Left colon (tissue), 2 donors: ENCODE measurements at places on chromosomes 7 and 10. TPM values are rescaled to one million over a fixed set of nuclear protein-coding genes. Genes with fewer than 3 reads are reported as not detected.

ANXA8 gene
- not detected for total RNA-seq

DNA sequence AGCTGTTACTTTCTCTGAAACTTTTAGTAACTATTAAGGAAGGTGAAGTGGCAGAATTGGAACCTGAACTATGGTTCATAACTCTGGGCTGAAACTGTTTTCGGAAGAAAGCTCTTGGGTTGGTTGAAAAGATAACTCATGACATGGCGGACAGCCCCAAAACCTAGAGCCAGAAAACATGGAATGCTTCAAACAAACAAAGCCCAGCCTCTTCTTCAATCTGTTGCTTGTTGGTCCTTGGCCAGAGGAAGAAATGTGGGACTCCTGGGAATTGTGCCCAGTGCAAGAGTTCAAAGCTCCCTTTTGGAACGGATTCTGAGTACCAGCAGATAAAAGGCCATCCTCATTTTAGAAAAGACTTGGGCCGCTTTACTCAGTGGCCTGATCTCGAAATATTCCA lies 52.9 kb upstream of the CACNB2 start:
- DNase-seq, result peak; percentile 33

- no peak for DNase-seq
Observed at GRCh38 chr7:7054252-7054830, 128.0 kb upstream of the C1GALT1 start.

C10orf143 gene
- 6.9 TPM for total RNA-seq

DNA sequence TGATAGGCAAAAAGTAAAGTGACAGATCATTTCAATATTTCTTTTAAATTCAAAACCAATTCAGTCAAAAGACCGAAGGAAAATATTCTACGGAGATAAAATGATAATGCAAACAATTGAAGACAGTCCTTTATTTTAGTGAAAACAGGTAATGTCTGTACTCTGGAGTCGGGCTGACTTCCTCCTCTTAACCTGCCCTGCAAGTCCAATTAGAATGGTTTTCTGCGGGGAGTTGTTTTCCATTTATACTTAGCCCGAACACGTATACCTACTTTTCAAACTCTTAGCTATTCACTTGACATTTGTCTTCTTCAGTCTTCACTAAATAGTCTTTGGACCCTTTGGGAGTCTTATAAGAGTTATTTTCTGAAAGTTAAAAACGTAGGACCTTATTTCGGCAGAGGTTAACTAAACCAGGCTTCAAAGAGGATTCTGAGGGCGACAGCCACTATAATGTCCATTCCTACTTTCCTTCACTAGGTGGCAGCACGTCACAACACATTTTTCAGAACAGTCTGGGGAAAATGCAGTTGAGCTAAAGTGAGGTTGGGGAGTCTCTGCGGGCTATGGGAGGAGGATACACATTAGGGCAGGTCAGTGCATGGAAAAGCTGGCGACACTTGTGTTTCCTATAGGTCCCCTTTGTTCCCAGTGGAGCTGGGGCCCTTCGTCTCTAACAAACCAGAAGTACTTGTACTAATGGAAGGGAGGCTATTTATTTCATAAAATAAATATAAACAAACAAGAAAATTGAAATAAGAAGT lies 472.0 kb downstream of the KCNMA1 start:
- DNase-seq, result peak; percentile 40

NUTM2E gene
- total RNA-seq, result 0.45 TPM

SRPK2 gene
- 32.8 TPM for total RNA-seq

GRCh38 chr7:82080254-82080927 lies 310.5 kb upstream of the HGF start:
- DNase-seq, result no peak

WIPF3 gene
- 2.1 TPM for total RNA-seq

PTF1A gene
- total RNA-seq, result not detected

DNA sequence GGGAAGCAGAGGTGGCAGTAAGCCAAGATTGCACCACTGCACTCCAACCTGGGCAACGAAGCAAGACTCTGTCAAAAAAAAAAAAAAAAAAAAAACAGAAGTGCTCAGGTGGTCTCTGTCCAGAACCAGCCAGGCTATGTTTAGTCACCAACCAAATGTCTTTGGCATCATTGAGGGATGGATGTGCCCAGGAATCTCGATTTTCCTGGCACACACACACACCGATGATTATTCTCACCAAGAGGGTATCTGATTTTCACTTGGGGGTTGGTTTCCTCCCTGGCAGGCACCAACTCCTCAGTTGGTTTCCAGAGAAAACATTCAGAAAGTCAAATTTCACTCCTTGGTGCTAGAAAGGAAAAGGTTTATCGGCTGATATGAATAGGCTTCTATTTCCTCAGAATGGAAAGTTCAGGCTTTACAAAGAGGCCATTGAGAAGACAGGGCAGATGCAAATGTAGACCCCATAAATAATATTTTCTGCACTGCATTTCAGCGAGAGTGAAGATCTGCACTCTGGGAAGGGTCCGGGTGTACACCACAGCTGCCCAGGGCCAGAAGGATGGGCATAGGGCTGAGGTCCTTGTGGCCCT lies 154.8 kb downstream of the TNS3 start:
- DNase-seq, result no peak

- DNase-seq, result no peak
Observed at GRCh38 chr7:3380886-3381685, 80.0 kb downstream of the SDK1 start.

GRCh38 chr10:3741688-3742461 lies 43.1 kb downstream of the KLF6 start:
- no peak for DNase-seq
